CD8-positive, alpha-beta T cell (primary cell): ENCODE measurements at places on chromosomes 4 and X.

DNA sequence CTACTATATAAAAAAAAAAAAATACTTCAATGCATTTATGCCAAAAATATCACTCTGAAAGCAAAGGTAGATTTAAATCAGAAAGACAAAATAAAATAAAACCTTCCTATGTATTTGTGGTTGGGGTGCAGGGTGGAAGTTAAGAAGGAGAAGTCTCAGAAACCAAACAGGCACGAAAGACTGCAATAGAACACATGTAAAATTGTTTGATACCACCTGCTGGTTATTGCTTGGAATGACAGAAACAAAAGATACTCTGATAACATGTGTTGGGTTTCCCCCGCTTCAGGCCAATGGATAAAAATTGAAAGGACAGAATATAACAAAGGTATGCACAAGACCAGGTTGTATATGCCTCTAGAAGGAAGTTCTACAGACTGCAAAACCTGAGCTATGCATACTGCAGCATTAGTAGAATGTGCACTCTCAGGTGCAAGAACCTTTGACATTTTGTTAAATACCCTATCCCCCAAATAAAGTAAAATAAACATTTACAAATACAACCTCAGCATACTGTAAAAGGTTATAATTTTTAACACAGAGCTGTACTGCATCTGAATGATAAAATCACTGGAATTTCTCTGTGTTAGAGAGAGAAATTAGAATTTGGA is 118.8 kb downstream of the GABRA2 start:
- DNase-seq: no peak

DNA sequence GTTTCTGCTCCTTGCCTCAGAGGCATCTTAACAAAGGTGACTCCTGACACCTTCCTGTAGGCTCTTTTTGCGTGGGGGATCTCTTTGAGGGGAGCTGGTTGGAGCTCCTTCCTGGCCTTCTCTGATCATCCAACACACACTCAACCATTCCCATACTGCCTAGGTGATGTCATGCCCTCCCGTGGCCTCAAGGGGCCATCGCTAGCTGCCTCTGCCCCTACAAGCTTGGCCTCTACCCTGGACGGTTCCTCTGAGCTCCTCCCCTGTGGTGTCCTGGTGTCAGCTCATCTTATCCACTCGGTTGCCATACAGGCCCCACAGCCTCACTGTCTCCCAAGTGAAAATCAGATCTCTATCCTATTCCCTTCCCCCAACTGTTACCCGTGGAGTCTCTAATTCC is 13.7 kb upstream of the ZNF185 start:
- DNase-seq: no peak

- no peak for DNase-seq
These were observed 737.1 kb downstream of the FAT4 start for GRCh38 chr4:126051689-126052424.

GRCh38 chrX:111020283-111020682 is 75.7 kb upstream of the PAK3 start:
- no peak for DNase-seq

DNA sequence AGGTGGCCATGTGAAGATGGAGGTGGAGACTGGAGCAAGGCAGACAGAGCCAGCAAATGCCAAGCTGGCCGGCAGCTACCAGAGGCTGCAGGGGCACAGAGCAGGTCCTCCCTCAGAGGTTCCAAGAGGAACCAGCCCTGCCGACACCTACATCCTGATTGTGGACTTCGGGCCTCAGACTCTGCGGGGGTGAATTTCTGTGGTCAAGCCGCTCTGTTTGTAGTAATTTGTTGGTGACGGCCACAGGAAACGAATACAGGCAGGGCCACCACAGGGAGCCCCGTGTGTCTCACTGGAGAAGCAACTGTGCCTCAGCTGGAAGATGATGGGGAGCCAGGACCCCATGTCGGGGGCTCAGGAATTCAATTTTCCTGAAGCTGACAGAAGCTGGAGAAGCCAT is 28.3 kb downstream of the ZFYVE28 start:
- no peak for DNase-seq

DNA sequence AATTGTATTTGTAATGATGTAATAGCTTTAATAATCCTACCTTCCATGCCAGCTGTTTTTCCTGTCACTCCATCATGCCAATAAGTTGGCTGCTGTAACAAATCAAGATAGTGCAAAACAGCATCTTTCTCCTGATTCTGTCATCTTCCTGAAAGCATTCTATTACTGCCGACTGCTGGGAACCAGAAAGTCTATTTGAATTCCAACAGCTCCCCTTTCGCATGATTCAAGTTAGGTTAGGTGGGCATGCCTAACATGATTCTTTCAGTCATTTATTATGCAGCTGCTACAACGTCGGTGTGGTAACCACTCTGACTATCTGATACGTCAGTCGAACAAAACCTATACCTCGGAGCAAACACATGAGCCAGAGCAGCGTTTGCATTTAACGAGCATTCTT is 127.9 kb upstream of the DMD start:
- no peak for DNase-seq

DNA sequence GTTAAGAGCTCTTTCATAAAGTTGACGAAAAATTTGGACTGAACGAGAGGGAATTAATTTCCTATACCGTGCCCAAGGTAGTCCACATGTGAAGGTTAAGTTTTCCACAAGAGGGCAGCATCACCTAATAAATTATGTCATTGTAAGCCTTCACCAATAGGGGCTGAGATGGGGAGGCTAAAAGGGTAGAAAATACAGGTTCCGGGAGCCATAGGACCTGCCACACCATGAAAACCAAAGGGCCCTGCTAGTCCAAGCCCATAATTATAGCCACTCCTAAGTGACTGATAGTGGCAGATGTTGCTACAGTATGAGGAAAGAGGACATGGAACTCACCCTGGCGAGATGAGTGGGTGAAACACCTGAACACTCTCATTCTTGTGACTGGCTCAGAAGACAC is 122.2 kb downstream of the SHROOM4 start:
- DNase-seq: no peak

GRCh38 chr4:87738483-87738882 is 60.9 kb upstream of the IBSP start:
- DNase-seq: no peak

DNA sequence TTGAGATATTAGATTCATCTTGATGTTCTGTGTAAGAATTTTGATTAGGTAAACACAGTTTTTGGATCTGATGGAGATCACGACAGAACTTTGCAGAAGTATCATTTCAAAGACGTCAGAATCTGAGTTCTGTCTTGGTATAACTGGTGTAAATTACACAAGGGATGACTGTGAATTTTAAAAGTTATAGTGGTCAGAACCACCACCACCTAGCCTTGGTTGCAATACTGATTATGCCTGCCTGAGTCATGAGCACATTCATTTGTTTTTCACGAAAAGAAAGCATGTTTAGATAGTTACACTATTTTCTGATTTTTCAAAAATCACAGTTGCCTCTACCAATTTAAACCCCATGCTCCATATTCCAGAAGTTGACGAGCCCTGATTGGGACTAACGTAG is 54.8 kb downstream of the ZFX start:
- no peak for DNase-seq

DNA sequence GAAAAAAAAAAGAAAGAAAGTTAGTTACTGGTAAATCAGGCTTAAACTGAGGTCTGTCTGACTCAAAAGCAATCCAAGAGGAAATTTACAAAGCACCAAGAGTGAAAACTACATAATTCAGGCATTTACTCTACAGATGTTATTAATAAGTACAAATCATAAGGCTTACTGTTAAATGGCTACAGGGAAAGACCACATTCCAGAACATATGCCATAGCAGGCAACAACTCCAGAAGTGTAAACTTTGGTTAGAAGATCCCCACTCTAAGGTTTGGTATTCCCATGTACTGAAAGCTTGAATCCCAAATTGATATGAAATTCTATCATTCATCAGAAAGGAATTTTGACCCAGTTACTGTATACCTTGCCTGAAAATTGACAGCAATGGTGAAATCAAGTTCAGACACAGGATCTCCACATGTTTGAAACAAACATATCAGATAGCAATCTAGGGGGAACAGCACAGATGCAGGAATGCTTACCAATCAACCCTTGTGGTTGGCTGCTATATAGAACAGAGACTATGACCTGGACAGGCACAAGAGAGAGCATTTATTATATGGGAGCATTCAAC is 6.6 kb downstream of the USP26 start:
- no peak for DNase-seq

DNA sequence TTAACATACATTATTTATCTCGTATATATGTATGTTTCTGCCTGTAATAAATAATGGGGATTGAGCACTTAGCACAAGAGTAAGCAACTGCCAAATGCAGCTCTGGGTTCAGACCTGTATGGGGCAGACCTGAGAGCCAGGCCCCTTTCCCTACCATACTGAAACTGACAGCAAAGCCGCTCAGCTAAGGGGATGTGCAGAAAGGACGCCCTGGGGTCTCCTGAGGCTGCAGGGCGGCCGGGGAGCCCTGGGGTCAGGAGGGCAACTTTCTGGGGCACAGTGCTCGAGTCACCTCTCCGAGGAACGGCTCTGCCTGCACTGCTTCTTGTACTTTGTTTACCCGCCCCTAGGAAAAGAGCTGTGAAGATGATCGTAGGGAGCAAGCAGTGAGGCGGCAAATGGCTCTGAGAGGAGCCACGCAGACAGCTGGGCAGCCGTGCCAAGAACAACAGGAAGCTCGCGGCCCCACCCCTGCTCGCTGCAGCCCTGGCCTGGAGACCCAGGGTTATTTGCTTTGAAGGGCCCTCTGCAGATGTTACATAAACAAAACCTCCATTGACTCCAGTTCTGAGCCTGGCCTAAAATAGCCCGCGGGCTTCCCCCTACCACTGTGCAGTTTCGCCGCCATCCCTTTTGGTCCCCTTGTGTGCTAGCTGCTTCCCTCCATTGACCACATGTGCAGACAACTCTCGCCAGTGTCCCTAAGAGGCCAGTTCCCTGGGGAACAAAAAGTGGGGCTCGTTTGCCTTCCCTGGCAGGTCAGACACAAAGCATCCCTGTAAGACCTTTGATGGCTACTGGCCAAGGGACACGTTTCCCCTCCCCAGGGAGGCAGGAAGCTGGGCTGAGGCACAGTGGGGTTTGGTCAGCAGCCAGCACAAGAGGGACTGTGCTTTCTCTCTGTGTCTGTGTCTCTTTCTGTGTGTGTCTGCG is 111.3 kb upstream of the LNX1 start:
- peak; percentile 48 for DNase-seq

DNA sequence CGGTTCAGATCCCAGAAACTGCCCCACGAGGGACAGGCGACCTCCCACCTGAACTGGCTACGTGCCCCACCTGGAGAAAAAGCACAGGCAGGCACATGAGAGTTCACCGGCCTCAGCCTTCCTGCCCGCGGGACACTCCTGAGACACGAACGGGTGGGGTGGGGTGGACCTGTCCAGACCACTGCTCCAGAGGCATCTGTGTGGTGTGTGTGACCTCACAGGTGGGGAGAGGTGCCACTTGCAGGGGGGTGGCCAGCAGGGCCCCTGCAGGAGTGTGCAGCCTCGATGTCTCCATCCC is 18.5 kb downstream of the NELFA start:
- DNase-seq: no peak

DNA sequence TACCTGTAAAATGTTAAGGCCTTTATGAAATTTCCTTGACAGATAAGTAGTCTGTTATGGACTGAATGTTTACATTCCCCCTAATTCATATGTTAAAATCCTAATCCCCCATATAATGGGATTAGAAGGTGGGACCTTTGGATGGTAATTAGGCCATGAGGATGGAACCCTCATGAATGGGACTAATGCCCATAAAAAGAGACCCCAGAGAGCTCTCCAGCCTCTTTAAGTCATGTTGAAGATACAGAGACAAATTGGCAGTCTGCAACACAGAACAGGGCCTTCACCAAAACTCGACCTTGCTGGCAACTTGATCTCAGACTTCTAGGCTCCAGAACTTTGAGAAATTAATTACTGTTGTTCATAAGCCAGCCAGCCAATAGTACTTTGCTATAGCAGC is 1344.5 kb upstream of the PCDH7 start:
- DNase-seq: no peak

GRCh38 chr4:834368-835147 is 8.6 kb upstream of the CPLX1 start:
- no peak for DNase-seq

- no peak for DNase-seq
These were observed 4.1 kb downstream of the ZNF827 start for GRCh38 chr4:145934434-145935047.

DNA sequence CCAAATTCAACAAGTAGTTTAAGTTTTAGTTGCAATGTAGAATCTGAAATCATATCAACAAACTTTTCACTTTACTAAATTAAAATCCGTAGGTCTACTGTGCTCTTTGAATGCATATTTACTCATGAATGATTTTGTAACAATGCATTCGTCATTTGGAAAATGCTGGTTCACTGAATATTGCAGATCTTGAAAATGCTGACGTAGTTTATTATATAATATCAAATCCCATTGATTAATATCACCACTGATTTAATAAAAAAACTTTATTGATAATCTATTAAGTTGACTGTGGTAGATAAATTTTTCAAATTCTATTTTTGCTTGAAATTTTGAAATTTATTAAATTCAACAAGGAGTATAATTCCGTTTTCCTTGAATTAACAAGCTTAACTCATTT is 540.0 kb downstream of the GRID2 start:
- no peak for DNase-seq

GRCh38 chr4:16532240-16532970 is 306.1 kb upstream of the TAPT1 start:
- no peak for DNase-seq

GRCh38 chrX:9676738-9677097 is 88.9 kb downstream of the GPR143 start:
- no peak for DNase-seq

DNA sequence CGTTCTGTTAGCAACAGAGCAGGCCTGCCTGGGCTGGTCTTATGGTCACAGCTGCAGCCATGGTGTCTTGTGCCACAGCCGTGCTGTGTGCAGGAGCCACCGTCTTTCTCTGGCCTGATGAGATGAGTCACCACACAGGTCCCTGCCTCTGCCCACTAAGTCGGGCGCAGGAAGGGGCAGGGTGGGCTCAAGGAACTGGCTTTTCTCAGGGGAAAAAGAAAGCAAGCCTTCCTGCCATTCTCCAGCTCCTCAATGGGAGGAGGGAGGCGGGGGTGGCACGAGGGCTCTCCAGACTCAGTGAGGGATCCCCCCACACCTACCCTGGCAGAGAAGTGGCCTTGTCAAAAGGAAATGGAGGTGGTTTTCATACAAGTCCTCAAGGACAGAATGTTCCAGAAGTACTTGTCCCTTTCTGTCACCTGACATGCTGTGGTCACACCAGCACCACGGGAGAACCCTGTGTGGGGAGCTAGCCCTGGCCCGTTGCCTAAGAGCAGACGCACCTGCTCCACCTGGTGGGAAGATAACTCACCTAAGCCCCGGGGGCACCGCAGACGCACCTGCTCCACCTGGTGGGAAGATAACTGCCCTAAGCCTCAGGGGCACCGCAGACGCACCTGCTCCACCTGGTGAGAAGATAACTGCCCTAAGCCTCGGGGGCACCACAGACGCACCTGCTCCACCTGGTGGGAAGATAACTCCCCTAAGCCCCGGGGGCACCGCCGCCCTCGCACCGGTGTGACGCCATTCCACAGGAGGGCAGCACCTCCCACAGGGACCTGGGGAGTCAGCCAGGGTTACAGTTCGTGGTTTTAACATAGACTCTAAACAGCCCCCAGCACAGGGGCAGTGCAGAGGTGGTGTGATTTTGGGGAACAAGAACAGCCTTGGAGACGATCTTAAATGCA is 18.5 kb downstream of the UVSSA start:
- no peak for DNase-seq
